ENCODE measurements at places on chromosomes 1 and 21. TPM values are rescaled to one million over a fixed set of nuclear protein-coding genes. Genes with fewer than 3 reads are reported as not detected.

GRCh38 chr1:210624722-210625121 lies 296.0 kb downstream of the HHAT start:
- DNase-seq, result no peak
- H3K4me1 ChIP-seq, result no peaks in the 10 kb centered on the region
- no peaks in the 10 kb centered on the region for H3K27me3 ChIP-seq
- no peak overlapping the region for H3K4me3 ChIP-seq
- H3K27ac ChIP-seq, result no peak overlapping the region
- no peaks in the 10 kb centered on the region for H3K36me3 ChIP-seq

DNA sequence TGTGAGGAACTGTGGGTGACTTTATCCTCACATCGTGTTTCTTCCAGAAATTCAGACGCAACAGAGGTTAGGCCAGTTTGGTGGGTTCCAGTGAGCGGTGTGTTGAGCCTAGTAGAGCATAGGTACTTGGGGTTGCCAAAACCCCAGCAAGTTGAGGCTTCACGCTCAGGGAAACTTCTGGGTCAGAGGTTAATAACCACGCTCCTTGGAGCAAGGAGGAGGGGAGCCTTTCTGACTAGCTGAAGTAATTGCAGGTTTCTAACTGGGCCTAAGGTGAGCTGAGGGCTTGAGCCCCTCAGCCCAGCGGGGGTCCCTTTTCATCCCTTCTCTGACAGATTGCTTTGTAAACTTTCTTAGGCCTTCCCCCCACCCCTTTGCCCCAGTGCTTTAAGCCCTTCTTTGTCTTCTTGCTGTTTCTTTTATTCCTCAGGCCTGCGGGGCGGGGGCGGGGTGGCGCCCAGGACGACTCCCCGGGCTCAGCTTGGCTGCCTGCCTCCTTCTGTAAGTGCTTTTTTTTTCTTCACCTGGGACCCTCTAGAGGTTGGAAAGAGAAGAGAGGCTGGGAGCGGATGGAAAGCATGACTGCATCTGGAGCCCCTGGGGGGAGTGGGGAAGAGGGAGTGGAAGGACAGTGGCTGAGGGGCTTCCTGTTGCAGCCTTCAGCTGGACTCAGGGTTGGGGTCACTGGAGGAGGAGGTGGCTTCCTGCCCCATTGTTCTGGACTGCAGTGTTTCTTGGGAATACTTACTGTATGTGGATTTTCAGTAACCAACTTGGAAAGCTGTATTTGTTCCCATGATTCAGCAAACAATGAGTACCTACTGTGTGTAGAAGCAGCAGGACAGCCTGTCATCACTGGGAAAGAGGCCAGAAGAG lies 1.3 kb upstream of the ZNF436 start:
- peak; percentile 26 for DNase-seq
- H3K27me3 ChIP-seq, result no peaks in the 10 kb centered on the region
- peaks cover 35% of the 10 kb centered on the region for H3K4me1 ChIP-seq
- no peak overlapping the region for H3K4me3 ChIP-seq
- peak overlapping the region; percentile 100 for H3K27ac ChIP-seq

FAM89A gene
- 6.7 TPM for total RNA-seq

- no peaks in the 10 kb centered on the region for H3K27me3 ChIP-seq
- no peaks in the 10 kb centered on the region for H3K36me3 ChIP-seq
These were observed 64.2 kb upstream of the ADAM30 start for GRCh38 chr1:119960501-119960900.

GRCh38 chr1:183962903-183963302 lies 74.6 kb downstream of the COLGALT2 start:
- H3K36me3 ChIP-seq, result no peaks in the 10 kb centered on the region
- no peaks in the 10 kb centered on the region for H3K4me1 ChIP-seq
- no peak overlapping the region for H3K4me3 ChIP-seq
- no peak overlapping the region for H3K27ac ChIP-seq
- no peaks in the 10 kb centered on the region for H3K27me3 ChIP-seq
- no peak for DNase-seq

C4BPA gene
- total RNA-seq, result not detected

AMIGO1 gene
- total RNA-seq, result 8.1 TPM

GRCh38 chr21:33367309-33367973 lies 35.8 kb upstream of the IFNGR2 start:
- H3K4me1 ChIP-seq, result no peaks in the 10 kb centered on the region
- no peaks in the 10 kb centered on the region for H3K36me3 ChIP-seq
- no peak overlapping the region for H3K27ac ChIP-seq
- H3K27me3 ChIP-seq, result no peaks in the 10 kb centered on the region

DNA sequence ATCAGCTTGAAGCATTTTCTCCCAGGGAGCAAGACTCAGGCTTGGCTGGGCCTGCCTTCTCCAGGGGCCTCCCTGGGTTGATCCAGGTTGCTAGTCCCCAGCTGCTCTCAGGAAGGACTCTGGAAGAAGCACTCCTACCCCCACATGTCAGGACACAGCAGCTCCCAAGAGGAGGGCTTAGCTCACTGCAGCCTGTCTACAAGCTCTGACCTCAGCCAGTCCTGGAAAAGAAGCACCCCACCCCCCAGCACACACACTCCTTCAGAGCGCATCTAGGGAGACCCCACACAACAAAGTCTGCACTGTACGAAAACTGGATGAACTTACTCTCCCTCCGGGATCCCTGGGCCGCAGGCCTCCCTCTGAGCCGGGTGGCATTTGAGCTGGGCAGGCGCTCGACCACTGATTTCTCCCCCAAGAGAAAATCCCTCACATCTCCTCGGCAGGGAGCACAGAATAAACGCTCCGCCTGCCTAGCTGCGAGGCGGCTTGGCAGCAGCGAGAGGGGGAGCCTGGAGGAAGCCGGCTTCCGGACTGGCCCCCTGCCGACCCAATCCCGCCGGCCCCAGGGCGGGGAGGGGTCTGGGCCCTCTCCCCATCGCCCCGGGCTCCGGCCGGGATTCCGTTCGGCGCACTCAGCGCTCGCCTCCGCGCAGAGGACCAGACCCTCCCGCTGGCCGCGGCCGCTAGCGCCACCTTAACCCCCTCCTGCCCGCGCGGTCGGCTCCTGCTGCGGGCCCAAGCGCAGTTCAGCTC lies at the start of gene KCNA2:
Gene KCNA2 (minus strand): TSS at position 458 of the 756 bp plus-strand sequence. CDS start 1,576 bp downstream, outside the sequence.
- H3K36me3 ChIP-seq, result no peaks in the 10 kb centered on the region
- H3K27me3 ChIP-seq, result peaks cover 69% of the 10 kb centered on the region
- peak within 1 kb of the TSS; percentile 60 for H3K4me3 ChIP-seq
- DNase-seq, result peak; percentile 22
- H3K27ac ChIP-seq, result peak within 1 kb of the TSS; percentile 0
- H3K4me1 ChIP-seq, result peaks cover 15% of the 10 kb centered on the region

DNA sequence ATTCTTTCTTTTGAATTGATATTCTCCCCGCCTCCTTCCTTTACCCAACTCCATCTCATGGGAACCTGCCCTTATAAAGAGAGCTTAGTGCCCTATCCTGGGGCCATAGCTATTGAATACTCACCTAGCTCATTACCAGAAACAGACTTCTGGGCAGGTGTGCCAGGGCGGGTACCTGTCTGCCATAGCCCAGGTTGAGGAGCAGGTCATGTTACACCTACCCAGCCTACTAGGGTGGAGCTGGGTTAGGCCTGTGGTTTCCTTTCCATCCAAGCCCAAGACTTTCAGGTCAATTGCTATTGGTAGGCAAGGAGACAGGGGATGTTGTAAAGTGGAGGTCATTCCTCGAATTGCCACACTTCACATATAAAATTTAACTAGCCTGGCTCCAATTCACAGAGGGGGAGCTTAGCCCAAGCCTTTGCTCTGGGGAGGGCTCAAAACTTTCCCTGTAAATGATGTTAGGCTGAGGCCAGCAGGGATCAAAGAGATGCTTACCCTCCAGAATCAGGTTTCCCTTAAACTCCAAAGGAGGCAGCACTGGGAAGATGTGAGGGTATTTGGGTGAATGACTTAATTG lies 87.1 kb upstream of the IPO9 start:
- no peak overlapping the region for H3K4me3 ChIP-seq
- peaks cover 38% of the 10 kb centered on the region for H3K4me1 ChIP-seq
- no peaks in the 10 kb centered on the region for H3K27me3 ChIP-seq
- no peak for DNase-seq

DNA sequence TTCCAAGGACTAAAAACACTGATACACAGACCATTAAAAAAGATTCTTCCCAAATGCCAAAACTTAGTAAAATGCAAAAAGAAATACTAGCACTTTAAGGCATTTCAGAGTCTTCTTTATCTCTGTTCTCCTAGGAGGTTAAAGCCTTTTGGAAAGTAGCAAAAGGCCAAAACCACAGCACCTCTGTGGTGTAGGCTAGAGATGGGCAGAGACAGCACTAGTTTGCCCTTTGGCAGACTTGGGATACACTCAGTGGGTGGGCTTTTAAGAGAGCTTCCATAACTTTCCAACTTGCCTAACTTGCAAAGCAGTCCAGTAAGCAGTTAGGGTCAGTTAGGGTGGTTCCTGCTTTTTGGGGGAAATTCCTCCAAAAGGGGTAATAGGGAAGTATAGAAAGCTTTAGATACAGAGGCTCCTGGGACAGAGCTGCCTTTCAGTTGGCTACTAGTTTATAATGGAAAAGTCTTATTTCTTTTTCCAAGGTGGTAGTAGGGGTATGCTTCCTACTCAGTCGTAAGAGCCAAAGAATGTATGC lies 17.9 kb upstream of the PTCH2 start:
- H3K27me3 ChIP-seq, result no peaks in the 10 kb centered on the region
- H3K36me3 ChIP-seq, result peaks cover 6% of the 10 kb centered on the region
- H3K27ac ChIP-seq, result no peak overlapping the region
- no peak for DNase-seq

NUAK2 gene
- total RNA-seq, result 21.4 TPM

DNA sequence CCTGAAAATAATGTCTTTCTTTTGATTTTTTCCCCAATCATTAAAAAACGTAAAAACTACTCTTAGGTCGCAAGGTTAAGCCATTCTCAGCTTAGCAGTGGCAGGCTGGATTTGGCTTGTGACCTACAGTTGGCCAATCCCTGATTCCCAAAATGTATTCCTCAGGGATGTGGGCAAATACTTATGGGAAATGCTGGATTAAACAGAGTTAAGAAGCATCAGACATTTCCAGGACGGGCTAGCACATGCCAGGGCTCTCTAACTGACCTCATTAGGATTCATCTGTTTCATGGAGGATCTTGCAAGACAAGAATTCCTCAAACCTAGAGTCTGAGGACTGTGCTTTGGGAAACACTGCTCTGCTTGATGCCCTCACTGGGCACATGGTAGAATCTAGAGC lies 982 bp upstream of the IL24 start:
- H3K27ac ChIP-seq, result no peak overlapping the region
- no peaks in the 10 kb centered on the region for H3K36me3 ChIP-seq
- no peak overlapping the region for H3K4me3 ChIP-seq
- H3K4me1 ChIP-seq, result peaks cover 7% of the 10 kb centered on the region
- H3K27me3 ChIP-seq, result peaks cover 8% of the 10 kb centered on the region
- DNase-seq, result no peak

NOTCH2 gene
- total RNA-seq, result 24.7 TPM

NTRK1 gene
- total RNA-seq, result 2.6 TPM

- H3K27ac ChIP-seq, result no peak overlapping the region
- H3K4me3 ChIP-seq, result no peak overlapping the region
- H3K36me3 ChIP-seq, result no peaks in the 10 kb centered on the region
- peak; percentile 18 for DNase-seq
- no peaks in the 10 kb centered on the region for H3K27me3 ChIP-seq
These were observed 41.3 kb upstream of the TACSTD2 start for GRCh38 chr1:58618303-58618702.

CRNN gene
- not detected for total RNA-seq
